ENCODE measurements at places on chromosomes 1 and 21.

DNA sequence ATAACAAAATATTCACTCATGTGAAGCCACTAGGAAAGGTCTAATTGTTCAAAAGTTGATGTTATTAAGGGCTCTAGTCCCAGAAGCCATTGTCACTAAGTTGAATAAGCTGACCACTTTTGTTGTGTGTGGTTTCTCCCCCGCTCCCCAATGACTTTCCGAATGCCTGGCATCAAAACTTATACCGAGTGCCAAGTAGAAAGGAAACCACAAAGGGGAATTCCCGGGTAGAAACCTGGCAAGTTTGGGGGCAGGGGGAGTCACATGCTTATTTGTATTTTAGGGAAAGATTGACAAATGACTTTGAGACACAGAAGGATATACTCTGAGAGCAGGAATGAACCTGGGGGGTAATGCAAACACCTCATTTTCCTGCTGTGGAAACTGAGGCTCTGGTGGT is 154.1 kb downstream of the TGFBR3 start:
- DNase-seq: peak; percentile 14

DNA sequence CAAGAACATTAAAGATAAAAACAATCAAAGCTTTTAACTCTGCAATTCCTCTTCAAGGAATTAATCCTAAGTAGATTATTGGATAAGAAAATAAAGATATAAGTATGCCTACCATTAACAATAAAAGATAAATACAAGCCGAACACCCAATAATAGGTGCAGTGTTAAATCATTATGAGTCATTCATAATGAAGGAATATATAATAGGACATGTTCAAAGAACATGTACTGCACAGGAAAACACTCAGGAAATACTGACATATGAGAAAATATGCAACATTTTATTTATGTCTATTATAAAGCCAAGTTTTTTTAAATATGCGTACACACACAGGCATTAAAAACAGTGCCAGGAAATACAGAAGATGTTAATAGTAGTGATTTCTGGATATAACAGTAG is 11.1 kb upstream of the EXO1 start:
- DNase-seq: no peak

- DNase-seq: no peak
Measured at GRCh38 chr1:173628888-173629287, 6.2 kb upstream of the TEX50 start.

- DNase-seq: no peak
Measured at GRCh38 chr1:54703471-54703870, 12.2 kb upstream of the TTC4 start.

DNA sequence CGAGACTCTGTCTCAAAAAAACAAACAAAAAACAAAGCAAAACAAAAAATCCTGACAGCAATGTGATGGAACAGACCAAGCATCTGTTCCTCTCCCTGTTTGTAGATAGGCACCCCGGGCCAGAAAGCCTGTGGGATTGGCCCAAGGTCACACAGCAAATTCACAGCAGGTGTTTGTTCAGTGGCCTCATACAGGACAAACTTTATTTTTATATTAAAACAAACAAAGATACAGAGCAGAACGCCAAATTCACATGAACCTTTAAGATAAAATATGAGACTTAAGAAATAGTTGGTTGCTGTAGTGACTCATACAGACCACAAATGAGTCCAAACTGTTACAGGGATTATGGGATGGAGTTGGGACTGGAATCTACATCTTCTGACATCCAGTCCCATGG is 2.3 kb upstream of the CELA2A start:
- DNase-seq: no peak

DNA sequence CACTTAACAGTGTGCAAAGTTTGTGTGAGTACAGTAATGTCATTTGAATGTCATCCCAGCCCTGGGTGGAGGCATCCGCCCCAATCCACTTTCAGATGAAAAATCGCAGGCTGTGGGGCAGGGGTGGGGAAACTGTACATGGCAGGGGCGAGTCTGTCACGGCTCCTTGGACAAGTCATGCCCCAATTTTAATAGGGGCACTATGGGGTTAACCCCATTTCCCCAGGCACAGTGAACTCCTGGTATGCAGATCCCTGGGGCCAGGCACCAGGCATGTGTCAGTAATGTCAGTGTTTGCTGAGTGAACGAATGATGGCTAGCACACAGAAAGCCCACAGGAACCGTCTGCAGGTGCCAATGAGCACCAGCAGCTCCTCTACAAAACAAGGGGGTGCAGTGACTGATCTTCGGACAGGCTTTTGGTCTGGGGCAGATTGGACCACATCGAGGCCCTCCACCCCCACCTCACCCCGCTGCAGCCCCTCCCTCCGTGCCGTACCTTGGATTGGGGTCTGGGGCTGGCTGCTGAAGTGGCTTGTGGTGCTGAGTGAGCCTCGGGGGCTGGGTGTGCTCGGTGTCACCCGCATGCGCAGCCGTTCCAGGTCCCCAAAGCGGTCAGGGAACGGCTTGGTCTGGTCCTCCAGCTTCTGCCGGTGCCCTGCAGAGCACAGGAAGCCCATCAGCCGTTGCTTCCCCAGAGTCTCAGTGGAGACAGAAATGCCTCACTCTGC is 23.2 kb downstream of the RUNX3 start:
- no peak for DNase-seq

DNA sequence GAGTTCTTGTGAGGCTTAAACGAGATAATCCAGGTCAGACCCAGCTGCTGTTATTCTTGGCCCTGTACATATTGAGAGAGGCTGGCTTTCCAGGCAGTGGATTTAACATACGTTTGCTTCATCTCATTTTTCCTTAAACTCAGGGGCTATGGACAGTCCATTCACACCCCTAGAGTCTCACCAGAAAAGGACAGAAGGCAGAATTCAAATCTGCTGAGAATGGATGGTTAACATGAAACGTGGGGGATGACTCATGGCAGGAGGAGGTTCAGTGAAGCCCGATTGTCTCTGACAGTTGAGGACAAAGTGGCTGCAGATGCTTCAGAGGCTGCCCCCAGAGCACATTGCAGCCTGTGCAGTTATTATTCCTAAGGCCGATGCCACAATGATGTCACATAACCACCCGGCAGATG is 39.5 kb downstream of the TGFB2 start:
- no peak for DNase-seq

- DNase-seq: no peak
Measured at GRCh38 chr21:38853421-38853919, 47.7 kb downstream of the ETS2 start.

DNA sequence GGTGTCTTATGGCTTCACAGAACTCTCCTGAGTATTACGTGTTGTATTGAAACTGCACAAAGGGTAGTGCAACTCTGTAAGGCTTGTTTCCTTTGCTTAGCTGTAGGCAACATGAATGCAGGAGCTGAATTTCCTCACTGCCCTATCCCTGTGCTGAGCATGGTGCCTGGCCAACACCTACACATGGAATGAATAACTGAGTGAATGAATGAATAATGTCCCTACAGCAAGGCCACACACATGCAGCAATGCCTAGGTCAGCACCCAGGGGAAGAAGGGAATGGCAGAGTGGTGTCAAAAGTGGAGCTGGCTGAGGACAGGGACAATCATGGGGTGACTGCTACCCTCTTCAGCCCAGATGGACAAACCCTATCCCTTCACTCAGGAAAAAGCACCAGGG is 655.9 kb downstream of the PTPRU start:
- DNase-seq: no peak

DNA sequence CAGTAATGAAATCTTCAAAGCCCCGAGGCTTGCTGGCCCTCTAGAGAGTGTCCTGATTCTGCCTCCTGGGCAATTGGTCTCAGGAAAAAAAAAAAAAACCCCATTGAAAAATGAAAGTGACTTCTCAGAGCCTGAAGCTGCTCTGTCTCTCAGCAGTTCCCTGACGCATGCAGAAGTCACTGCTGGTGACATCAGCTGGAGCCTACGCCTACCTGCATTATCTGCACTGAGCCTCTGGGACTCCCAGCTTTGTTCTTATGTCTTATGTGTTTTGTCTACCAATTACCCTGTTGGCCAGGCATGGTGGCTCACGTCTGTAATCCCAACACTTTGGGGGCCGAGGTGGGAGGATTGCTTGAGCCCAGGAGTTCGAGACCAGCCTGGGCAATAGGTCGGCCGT is 10.1 kb upstream of the SLC25A33 start:
- DNase-seq: no peak

Data from stimulated activated CD8-positive, alpha-beta memory T cell treated with anti-CD3 and anti-CD28 coated beads, Interleukin-4, amount 100 ng/mL, for 4 hours (primary cell).